ENCODE measurements at places on chromosomes 13 and 19. TPM values are rescaled to one million over a fixed set of nuclear protein-coding genes. Genes with fewer than 3 reads are reported as not detected.

- H3K27ac ChIP-seq = no peak overlapping the region
- H3K4me1 ChIP-seq = peaks cover 8% of the 10 kb centered on the region
- no peak overlapping the region for H3K4me3 ChIP-seq
- no peaks in the 10 kb centered on the region for H3K36me3 ChIP-seq
- no peak for DNase-seq
- peaks cover 10% of the 10 kb centered on the region for H3K27me3 ChIP-seq
These were observed 466.7 kb downstream of the TSHZ3 start for GRCh38 chr19:30882411-30883005.

Gene TPTE2
- total RNA-seq = not detected

- peaks cover 66% of the 10 kb centered on the region for H3K4me1 ChIP-seq
- no peaks in the 10 kb centered on the region for H3K27me3 ChIP-seq
- H3K36me3 ChIP-seq = peaks cover 39% of the 10 kb centered on the region
- DNase-seq = no peak
- peak overlapping the region; percentile 77 for H3K4me3 ChIP-seq
These were observed 2.0 kb downstream of the CIC start for GRCh38 chr19:42271045-42271419.

DNA sequence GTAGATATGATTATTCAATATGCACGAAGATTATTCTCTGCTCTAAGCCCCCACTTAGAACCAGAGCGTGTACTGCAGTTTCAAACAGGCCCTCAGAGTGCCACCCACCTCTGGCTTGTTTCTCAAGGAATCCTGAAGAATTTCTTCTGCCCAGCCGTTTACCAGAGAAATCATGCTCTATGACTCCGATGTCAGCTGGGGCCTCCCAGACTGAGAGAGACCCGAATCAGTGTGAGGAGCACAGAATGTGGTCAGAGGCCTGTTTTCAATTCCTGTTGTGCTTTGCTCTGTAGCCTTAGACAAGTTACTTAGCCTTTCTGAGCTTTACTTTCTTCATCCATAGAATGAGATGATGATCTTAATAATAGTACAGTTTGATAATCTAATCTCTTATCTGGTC lies 5.5 kb downstream of the PNMA8C start:
- H3K27me3 ChIP-seq = no peaks in the 10 kb centered on the region
- H3K27ac ChIP-seq = no peak overlapping the region
- H3K4me3 ChIP-seq = no peak overlapping the region
- H3K36me3 ChIP-seq = no peaks in the 10 kb centered on the region

DNA sequence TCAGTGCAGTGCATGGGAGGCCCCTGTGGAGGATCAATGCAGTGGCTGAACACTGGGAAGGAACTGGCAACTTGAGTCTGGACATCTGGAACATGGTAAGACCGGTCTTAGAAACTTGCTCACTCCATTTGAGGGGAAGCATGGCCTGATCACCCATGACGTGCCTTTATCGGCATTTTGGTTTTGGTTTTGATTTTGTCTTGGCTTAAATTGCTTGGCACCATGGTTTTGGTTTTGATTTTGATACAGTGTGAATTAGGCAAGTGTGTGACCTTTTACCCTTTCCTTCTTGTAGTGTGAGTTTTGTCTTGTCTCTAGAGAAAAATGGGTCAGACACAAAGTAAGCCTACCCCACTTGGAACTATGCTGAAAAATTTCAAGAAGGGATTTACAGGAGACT lies 77.3 kb downstream of the ZNF486 start:
- DNase-seq = no peak
- H3K4me1 ChIP-seq = no peaks in the 10 kb centered on the region
- H3K27ac ChIP-seq = no peak overlapping the region
- no peaks in the 10 kb centered on the region for H3K27me3 ChIP-seq

Gene FFAR2
- not detected for total RNA-seq

- no peak for DNase-seq
- no peaks in the 10 kb centered on the region for H3K36me3 ChIP-seq
- no peak overlapping the region for H3K27ac ChIP-seq
- no peaks in the 10 kb centered on the region for H3K4me1 ChIP-seq
These were observed 2689.7 kb downstream of the PCDH9 start for GRCh38 chr13:64540468-64540867.

GRCh38 chr19:13849991-13850909 lies 26.7 kb upstream of the NANOS3 start:
- peak overlapping the region; percentile 47 for H3K4me3 ChIP-seq
- DNase-seq = no peak
- H3K4me1 ChIP-seq = peaks cover 79% of the 10 kb centered on the region
- H3K27me3 ChIP-seq = no peaks in the 10 kb centered on the region

Gene NUCB1
- 179 TPM for total RNA-seq

Gene RASL11A
- total RNA-seq = 98.9 TPM

GRCh38 chr13:29903543-29903942 lies 53.1 kb upstream of the UBL3 start:
- no peak overlapping the region for H3K27ac ChIP-seq
- no peak overlapping the region for H3K4me3 ChIP-seq
- H3K27me3 ChIP-seq = no peaks in the 10 kb centered on the region
- H3K4me1 ChIP-seq = peaks cover 24% of the 10 kb centered on the region
- no peaks in the 10 kb centered on the region for H3K36me3 ChIP-seq

Gene ZNF497
- total RNA-seq = 0.99 TPM

Gene ADAMTSL5
- 4.2 TPM for total RNA-seq

- H3K4me1 ChIP-seq = peaks cover 26% of the 10 kb centered on the region
- H3K4me3 ChIP-seq = no peak overlapping the region
- no peak overlapping the region for H3K27ac ChIP-seq
- no peaks in the 10 kb centered on the region for H3K27me3 ChIP-seq
- peaks cover 32% of the 10 kb centered on the region for H3K36me3 ChIP-seq
These were observed 39.5 kb upstream of the GRTP1 start for GRCh38 chr13:113403255-113404104.

DNA sequence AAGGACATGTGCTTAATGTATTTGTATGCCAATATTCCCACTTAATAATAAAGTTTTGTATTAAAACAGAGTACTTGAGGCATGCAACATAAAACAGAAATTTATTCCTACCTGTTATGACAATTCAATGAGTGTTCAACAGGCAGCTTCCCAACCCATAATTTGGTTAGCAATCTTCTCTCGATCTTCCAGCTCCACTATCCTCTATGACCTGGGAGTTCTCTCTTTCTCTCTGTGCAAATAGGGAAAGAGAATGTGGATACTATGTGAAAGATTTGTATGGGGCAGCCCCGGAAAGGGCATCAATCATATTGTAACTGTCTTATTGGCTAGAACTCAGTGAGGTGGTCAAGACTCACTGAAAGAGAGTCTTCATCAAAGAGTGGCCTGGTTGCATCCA lies 644.9 kb upstream of the PCDH20 start:
- no peaks in the 10 kb centered on the region for H3K4me1 ChIP-seq
- no peaks in the 10 kb centered on the region for H3K27me3 ChIP-seq
- H3K36me3 ChIP-seq = no peaks in the 10 kb centered on the region
- no peak overlapping the region for H3K27ac ChIP-seq
- no peak for DNase-seq

Data from esophagus muscularis mucosa (tissue), 4 donors.